ENCODE measurements at places on chromosomes 11 and 22.

GRCh38 chr11:114140826-114141225 lies 81.3 kb downstream of the ZBTB16 start:
- no peak for DNase-seq

DNA sequence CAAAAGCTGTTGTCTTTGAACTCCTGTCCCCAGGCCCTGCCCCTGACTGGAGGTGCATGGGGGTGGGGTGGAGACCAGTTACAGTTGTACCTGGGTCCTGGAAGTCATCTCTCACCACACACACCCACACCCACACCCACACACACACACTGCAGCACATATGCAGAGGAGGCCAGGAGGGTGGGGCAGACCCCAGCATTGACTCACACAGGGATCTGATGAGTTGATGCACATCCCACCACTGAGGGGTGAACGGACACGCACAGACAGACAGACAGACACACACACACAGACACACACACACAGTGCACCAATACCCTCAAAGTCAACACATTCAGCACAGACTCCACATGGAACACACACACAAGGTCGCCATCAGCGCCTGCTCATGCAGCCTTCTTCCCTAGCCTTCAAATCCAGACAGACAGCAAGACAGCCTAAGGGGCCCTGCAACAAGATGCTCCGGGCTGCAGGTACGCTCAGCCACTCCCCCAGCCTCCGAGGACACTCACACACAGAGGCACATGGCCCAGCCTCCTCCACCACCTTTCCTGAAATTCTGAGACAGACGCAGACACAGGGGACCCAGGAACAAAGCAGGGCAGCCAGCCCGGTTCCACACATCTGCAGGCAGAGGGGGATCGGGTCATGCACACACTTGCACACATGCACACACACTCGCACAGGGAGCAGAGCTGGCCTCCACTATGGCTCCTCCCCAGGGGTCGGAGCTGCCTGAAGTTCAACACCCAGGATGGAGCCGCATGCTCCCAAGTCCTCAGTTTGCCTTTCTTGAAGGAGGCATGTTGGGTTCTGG lies 26.5 kb downstream of the SYT7 start:
- DNase-seq, result no peak

DNA sequence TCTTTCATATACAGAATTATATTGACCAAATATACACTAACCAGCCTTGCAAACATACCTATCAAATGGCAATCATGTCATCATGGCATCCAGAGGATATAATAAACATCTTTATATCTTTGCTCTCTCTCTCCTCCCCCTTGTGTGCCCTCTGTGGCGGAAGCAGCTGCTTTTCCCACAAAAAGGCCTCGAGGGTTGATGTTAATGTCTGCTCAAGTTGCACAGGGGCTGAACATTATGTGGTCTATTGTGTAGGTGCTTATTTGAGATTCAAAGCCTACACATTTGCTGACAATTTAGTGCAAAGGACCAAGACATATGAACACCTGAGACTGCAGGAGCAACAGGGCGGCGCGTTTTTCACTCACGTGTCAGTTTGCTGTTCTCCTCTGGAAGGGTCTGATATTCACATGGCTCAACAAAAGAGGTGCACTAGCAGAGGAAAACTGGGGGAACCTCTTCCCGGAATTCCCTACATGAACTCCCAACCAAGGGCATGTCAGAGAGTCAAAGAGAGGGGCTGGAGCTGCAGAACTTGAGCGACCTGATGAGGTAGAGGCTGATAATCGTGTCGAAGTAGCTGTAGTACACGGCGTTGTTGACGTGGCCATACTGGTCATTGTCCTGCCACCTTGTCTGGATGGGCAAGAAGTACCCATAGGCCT lies 138.8 kb downstream of the RCN1 start:
- no peak for DNase-seq

DNA sequence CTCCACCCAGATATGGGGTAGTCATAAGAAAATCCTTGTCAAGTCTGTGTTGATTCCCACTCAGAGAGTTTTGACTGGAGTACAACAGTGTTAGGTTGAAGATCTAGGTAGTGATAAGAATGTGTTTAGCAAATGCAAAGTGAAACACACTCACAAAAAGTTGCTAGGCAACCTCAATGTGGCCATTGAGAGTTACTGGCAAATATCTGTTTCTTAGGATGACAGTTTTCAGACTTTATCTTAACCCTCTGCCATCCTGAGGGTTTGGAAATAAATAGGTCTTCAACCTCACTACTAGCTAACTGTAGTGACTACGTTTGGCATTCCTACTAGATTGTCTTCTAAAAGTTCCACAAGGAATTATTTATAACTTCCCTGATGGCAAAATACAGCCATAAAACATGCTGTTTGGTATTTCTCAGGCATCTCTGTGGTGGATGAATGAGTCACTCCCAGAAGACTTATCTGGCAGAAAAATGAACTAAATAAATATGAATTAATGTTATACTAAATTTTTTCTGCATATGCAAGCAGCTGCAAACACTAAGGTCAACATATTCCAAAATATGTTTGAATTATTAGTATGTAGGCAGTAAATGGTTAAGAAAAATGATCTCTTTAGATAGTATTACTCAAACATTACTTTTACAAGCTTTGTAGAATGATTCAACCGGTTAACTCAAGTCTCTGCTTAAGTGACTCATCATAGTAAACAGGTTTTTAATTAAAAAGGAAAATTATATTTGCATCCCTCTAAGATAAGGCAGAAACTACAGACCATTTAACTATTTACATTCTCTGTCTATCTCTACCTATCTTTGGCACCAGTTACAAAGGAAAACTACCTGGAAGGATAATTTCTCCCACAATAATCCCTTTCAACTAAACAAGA lies 17.1 kb upstream of the SYTL2 start:
- DNase-seq, result peak; percentile 43

DNA sequence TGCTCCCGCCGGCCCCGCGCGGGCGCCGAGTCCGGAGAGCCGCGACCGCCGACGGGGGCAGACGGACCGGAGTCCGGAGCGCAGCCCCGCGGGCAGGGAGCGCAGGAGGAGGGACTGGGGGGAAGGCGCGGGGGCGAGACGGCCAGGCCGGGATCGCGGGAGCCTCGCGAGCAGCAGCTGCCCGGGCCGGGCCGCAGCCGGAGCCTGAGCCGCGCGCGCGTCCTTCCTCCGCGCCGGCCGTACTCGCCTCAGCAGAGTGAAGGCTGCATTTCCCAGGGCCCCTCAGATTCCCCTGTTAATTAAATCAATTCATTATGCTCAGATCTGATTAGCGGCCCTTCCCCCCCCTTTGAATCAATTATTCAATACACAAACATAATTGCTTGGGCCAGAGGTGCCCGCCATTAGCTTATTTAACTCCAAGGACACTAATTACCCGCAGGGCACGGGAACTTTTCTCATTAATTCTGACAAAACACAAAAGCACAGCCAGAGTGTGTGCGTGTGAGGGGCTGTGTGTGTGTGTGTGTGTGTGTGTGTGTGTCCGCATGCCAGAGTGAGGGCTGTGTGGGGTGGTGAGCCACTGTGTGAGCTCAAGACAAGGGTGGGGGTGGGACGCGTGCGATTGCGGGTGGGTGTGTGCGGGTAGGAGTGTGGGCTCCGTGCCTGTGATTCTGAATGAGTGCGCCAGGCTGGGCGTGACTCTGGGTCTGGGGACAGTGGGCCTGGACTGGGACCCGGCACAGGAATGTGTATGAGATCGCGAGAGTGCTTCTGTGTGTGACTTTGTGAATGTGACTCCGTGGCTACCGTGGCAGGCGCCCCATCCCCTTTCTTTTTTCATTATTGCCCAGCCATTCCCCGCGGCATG lies 5.1 kb upstream of the LMO1 start:
- DNase-seq, result no peak

GRCh38 chr11:101082813-101083212 lies 46.8 kb downstream of the PGR start:
- DNase-seq, result no peak

GRCh38 chr11:86812981-86813380 lies 12.6 kb downstream of the PRSS23 start:
- no peak for DNase-seq

DNA sequence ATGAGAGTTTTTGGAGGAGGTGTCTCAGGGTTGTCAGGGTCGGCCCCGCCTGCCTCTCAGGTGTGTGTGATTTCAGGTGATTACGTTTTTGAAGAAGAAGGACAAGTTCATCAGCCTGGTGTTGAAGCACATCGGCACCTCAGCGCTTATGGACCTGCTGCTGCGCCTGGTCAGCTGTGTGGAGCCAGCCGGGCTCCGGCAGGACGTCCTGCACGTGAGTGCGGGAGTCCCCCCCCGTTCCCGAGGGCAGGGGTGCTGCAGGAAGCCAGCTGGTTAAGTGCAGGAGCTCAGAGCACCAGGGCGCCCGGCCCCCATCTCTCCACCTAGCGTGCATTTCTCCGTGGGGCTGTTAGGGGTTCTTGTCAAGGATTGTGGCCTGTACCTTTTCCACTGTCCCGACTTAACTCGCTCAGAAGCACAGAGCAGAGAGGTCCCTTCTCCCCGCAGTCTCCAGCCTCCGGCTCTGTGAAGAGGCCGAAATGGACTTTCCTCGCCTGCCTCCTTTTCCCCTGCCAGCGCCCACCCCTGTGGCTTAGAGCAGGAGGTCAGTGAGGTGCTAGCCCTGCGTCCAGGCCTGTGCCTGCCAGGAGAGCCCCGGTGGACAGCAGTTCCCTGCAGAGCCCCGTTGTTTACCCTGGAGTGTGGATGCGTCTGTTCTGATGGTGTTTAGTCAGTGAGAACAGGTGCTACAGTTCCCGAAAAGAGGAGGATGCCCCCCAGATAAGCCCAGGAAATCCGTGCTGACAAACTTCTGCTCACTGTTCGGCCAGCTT lies 60.2 kb downstream of the SBF1 start:
- DNase-seq, result no peak

GRCh38 chr22:39546889-39547586 lies 14.5 kb upstream of the RPS19BP1 start:
- DNase-seq, result no peak
